Stimulated activated CD4-positive, alpha-beta T cell treated with anti-CD3 and anti-CD28 coated beads, Interleukin-12 subunit alpha, Interleukin-12 subunit beta, amount 100 ng/mL, for 48 hours (primary cell): ENCODE measurements at places on chromosomes 6 and 20.

DNA sequence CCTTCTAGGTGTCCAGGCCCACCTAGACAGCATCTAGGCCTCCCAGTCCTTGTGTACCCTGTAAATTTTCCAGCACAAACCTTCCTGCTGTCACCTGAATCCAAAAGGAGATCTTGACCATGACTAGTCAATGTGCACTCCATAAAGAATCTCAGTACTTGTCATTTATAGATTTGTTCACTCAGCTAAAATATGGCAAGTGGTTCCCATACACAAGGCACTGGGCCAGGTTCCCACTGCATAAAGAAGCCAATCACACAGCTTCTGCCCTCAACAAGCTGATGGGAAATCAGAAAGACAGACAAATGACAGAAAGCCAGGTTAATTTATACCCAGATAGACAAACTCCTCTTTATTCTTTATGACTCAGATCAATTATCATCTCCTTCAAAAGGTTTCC, 526.8 kb downstream of the CD83 start:
- no peak for DNase-seq

GRCh38 chr20:35833241-35833640, 61.4 kb downstream of the PHF20 start:
- no peak for DNase-seq

DNA sequence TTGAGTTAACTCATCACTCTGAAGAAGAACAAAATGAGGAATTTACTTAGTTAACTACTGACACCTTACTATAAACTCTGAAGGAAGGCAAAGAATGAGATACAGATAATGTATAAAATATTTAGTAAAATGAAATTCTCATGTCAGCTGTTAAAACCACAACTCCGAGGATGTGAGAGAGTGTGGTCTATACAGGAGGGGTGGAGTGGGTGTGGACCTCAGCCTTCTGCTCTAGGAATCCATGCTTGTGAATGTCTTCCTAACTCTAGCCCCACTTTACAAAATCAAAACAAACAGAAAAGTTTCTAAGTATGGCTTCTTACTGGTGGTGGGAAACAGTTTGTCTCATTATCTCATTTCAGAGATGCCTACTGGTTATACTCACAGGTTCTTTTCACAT, 14.2 kb downstream of the PPP1R14C start:
- no peak for DNase-seq

- peak; percentile 29 for DNase-seq
Measured at GRCh38 chr6:145963216-145964068, 716 bp downstream of the SHPRH start.

DNA sequence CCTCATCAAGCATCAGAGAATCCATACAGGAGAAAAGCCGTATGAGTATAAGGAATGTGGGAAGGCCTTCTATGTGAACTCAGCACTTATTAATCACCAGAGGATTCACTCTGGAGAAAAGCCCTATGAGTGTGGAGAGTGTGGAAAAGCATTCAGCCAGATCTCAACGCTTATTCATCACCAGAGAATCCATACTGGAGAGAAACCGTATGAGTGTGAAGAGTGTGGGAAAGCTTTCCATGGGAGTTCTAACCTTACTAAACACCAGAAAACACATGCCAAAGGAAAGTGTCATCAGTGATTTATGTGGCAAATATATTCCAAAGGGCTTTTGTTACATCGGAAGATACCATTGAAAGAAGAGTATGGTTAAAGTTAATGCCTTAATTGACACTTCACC, 25.4 kb downstream of the ZKSCAN8 start:
- DNase-seq: no peak

DNA sequence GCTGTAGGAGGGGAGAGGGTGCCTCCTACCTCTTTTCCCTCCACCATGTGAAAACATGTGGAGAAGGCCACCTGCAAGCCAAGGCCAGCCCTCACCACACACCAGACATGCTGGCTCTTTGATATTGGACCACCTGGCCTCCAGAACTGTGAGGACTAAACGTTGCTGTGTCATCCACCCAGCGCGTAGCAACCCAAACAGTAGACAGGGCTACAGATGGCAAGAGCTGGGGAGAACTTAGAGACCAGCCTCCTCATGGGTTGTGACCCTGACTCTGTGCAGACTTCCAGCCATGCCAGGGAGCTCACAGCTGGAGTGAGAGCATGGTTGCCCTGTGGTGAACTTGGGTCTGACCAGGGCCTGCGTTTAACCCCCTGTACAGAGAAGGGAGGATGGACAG, 195.9 kb upstream of the CST7 start:
- DNase-seq: no peak

DNA sequence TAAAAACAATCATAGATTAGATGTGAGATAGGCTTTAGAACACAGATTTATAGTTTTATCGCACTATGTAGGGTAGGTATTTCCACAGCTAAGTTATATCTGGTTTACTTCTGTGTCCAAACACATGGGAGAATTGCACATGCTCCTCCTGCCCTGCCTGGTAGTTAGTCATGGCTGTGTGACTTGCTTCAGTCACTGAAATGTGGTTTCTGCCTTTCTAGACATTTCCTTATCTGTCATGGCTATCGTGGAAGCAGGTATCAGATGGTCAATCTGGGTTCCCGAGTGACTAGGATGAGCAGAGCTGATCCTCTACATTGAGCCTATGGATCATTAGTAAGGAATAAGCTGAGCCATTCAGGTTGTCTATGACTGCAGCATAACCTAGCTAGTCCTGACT, 117.8 kb upstream of the GMDS start:
- DNase-seq: no peak

- no peak for DNase-seq
Measured at GRCh38 chr20:46699651-46700359, 9.6 kb upstream of the SLC2A10 start.

DNA sequence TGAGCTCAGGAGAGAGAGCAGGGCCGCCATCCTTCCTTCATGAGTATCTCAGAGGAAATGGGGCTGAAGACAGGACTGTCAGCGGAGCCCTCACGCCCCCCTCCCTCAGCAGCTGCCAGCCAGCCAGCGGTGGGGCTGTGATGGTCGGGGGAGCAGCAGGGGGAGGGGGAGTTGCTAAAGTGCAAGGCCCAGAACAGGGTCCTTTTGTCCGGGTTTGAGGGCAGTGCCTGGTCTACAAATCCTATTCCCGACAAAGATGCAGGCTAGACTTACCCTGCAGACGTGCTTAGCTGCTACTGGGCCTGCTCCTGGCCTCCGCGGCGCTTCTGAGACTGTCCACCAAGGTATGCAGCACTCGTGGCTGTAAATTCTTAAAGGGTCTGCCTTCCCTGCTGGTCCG, 593.4 kb upstream of the CDH4 start:
- DNase-seq: no peak

GRCh38 chr20:59299945-59300332, 472 bp upstream of the EDN3 start:
- no peak for DNase-seq

GRCh38 chr6:110180228-110181008, at the start of gene CDC40:
TSS of gene CDC40 (plus strand) at chr6:110180427. CDS start at chr6:110180445, 18 bp downstream.
- peak; percentile 35 for DNase-seq

GRCh38 chr6:119148825-119149525, 70.5 kb upstream of the FAM184A start:
- DNase-seq: no peak

GRCh38 chr6:53746442-53747103, 48.2 kb upstream of the LRRC1 start:
- DNase-seq: no peak

- DNase-seq: no peak
Measured at GRCh38 chr6:161273274-161273751, 548 bp downstream of the AGPAT4 start.

- no peak for DNase-seq
Measured at GRCh38 chr20:54107600-54108325, 37.4 kb upstream of the BCAS1 start.

GRCh38 chr6:24910331-24910960, 25.3 kb downstream of the RIPOR2 start:
- no peak for DNase-seq

GRCh38 chr20:49674383-49675352, 39.0 kb downstream of the B4GALT5 start:
- no peak for DNase-seq

DNA sequence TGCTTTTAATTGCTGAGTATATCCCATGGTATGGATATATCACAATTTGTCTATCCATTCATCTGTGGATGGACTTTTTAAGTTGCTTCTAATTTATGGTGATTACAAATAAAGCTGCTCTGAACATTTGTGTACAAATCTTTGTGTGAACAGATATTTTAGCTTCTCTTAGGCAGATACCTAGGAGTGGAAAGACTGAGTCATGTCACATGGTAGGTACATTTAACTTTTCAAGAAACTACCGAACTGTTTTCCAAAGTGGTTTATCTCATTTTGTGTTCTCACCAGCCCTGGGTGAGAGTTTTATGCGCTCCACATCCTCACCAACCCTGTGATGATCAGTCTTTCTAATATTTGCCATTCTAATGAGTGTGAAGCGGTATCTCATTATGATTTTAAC, 31.0 kb upstream of the ZNFX1 start:
- no peak for DNase-seq

DNA sequence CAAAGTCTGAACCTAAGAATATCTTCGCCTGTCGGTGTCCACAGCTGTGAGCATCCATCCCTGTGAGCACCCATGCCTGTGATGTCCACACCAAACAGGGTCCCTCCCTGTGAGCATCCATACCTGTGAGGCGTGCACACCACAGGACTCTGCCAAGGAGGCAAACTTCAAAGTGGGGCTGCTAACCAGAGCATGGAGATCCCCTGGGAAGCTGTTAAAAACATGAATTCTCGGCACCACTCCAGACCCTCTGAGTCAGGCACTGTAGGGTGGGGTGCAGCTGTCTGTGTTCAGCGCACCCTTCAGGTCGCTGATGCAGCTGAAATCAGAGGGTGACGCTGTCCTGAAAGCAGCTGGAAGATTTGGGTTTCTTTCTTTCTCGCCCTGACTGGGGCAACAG, 85.4 kb upstream of the NXT1 start:
- DNase-seq: no peak

DNA sequence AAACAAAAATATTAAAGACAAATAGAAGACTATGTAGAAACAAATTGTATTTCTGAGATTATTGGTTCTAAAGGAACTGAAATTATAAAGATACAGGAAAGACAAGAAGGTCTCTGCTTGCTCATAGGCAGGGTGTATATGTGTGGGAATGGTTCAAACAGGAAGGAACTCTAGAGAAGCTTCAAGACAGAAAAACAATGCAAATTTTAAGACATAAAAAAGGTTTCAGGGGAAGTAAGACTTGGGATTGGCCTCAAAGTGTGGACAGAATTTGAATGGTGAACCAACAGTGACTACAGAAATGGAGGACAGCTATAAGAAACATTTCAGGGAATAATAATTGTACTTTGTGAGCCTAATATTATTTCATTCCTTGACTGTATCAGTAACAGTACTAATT, 50.3 kb downstream of the OR2B2 start:
- DNase-seq: no peak

- DNase-seq: no peak
Measured at GRCh38 chr6:39520411-39520810, 197.9 kb upstream of the KCNK16 start.

DNA sequence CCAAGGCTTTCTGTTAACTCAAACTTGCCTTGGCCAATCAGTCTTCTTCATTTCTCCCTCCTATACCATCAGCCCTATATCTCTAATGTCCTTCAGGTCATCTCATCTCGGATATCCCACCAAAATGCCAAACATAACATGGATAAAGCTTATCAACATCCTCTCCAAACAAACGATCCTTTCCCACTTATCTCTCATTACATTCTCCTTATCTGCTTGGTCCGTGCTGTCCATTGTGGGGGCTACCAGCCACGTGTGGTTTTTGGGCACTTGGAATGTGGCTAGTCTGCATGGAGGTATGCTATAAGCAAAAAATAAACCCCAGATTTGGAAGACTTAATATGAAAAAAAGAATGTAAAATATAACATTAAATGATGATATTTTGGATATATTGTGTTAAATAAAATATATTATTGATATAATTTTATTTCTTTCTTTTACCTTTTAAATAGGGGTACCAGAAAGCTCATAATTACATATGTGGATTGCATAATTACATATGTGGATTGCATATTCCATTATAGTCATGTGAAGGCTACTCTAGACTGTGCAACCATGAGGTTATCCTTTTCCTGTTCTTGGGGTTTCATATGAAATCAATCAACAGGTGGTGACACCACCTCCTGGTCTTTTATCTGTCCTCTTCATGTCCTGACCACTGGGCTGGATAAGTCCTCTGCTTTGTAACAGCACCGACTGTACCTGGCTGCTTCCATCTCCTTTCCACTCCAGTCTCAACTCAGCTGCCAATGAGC, 123.0 kb downstream of the CD83 start:
- DNase-seq: no peak

- no peak for DNase-seq
Measured at GRCh38 chr6:164057876-164058275, 643.4 kb downstream of the QKI start.

DNA sequence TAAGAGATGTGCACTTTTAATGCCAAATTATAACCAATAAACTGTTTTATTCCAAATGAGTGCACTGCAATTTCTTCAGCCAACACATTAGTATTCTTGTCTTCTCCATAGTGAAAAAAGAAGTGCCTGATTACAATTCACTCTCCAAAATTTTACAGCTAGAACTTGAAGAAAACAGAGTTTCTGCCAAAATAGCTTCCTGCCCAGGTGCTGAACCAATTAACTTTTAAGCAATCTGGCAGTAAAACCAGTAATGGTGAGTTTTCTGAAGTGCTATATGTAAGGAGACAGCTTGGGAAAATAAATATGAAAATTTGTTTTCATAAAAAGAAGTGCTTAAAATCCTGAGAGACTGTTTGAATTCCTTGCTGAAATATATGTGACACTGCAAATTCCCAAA, 266.0 kb upstream of the NT5E start:
- DNase-seq: no peak

DNA sequence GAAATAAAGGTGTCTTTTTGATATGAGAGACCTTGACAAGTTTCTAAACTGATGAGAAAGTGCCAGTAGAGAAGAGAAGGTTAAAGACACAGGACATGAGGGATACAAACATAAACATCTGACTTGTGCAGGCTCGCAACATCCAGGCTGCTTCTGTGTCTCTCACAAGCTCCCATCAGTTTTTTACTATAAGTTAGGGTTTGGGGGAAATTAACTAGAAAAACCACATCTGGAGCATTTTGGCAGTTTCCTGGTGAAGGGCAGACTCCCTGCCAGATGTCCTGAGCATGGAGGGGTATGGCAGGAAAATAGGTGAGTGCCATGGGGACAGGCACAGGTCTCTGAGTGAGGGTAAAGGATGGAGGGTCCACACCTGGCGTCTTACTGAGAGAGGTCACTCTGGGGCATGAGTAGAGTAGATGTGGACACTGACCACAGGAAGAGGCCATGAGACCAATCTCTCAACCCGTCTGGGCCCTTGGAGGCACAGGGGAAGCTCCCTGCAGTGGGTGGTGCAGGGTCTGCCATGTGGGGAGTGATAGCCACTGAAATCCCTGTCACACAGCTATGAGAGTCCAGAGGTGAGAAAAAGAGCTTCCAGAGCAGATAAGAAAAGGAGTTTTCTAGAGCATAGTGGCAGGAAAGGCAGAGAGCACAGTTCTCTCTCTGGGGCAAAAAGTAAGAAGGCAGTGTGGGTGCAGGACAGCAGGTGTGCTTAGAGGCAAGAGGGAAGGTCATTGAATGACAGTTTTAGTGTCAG, 193.3 kb upstream of the SYNDIG1 start:
- no peak for DNase-seq
